Frontal cortex (tissue), 4 donors: ENCODE measurements at places on chromosomes 7 and 10. TPM values are rescaled to one million over a fixed set of nuclear protein-coding genes. Genes with fewer than 3 reads are reported as not detected.

Gene HILPDA
- total RNA-seq: 26.9 TPM

Gene TBXAS1
- total RNA-seq: 2.9 TPM

Gene PNLIPRP2
- not detected for total RNA-seq

Gene LBX1
- not detected for total RNA-seq

Gene HEPACAM2
- under 0.01 TPM for total RNA-seq

Gene AOC1
- not detected for total RNA-seq

Gene KNDC1
- total RNA-seq: 8.2 TPM

Gene CEP41
- 11.4 TPM for total RNA-seq

Gene POU6F2
- 3.3 TPM for total RNA-seq

Gene TMEM213
- total RNA-seq: not detected

Gene PALS2
- total RNA-seq: 174 TPM

Gene P4HA1
- total RNA-seq: 29.8 TPM

GRCh38 chr7:118855290-118855689 is 630.8 kb downstream of the ANKRD7 start:
- no peak for DNase-seq

DNA sequence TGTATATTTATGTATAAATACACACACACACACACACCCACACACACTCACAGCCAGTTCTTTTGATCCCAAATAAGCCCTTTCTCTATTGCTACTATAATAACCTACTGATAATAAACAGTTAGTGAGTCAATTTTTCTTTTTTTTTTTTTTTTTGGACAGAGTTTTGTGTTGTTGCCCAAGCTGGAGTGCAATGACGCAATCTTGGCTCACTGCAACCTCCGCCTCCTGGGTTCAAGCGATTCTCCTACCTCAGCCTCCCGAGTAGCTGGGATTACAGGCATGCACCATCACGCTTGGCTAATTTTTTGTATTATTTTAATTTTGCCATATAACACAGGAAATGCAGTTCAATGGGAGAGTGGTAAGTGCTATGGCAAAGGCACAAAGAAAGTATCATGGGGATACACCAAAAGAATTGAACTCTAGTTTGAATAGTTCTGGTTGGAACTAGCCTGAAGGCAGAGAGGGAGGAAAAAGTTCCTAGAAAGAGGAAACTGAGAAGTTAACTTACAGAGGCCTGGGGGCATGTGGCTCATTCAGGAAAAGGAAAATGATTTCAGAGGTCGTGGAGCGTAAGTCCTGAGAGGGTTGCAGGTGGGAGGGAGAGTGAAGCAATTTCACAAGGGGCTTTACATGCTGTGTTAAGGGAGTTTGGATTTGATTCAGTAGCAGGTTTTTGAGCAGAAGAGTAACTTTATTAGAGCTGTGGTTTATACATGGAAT is 44.4 kb upstream of the JCAD start:
- no peak for DNase-seq

- DNase-seq: no peak
These were observed 83.1 kb upstream of the CHCHD3 start for GRCh38 chr7:133165001-133165400.

GRCh38 chr10:69220041-69220451 is at the start of gene HKDC1:
Gene HKDC1, plus strand, starts transcription at chr10:69220332. Its CDS starts 104 bp downstream, at chr10:69220436.
- no peak for DNase-seq

DNA sequence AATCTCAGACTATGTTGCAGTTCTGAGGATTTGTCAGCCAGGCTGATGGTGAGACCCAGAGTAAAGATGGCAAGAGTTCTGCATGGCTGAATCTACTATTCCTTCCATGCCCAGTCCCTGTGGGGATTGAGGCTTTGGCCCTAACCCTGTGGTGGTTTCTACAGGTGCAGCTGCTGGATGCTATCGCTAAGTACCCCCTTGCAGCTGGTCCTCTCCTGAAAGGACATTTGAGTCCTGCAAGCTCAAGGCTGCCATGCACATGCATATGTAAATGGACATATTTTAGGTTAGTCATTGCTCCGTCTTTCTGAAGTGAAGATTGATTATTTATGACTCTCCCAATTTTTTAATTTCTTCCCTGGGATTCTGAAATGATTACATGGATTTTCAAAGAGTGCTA is 1122.2 kb upstream of the CELF2 start:
- DNase-seq: no peak

DNA sequence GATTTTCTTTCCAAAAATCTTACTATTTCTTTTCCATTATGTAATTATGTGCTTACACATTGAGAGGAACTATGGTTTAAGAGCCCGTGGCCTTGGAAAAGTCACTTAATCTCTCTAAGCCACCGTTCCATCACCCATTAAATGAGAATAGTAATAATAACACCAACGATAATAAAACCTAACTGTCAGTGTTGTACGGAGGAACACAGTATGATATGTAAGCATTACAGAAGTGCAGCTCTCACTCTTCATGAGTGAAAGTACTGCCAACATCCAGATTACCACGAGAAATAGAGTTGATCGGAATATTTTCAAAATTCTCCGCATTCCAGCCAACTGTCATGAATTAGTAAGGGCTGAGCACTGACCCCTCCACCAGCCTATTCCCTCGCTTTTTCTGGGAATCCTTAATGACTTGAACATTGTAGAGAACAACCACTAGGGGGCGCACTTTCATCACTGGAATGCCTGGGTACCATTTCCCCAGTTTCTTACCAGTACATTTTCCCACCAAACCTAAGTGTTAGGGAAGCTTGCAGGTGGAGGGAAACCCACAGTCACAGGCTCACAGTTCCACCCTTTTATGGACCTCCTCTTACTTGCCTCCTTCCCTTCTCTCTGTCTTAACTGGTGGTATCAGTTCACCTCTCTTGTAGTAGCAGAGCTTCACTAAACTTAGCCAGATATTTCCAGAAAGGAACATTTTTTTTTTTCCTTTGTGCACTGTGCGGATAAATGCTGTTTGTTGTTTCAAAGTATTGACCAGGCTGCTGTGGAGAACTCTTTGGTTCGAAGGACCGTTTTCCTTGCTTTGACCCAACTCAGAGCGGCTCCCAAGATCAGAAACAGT is 27.8 kb downstream of the NKX2-3 start:
- DNase-seq: no peak

- DNase-seq: no peak
These were observed 120.0 kb downstream of the UBE2H start for GRCh38 chr7:129832701-129833227.

GRCh38 chr10:28432210-28432676 is 100.7 kb upstream of the WAC start:
- peak; percentile 69 for DNase-seq

- DNase-seq: no peak
These were observed 509.5 kb downstream of the DNAJB6 start for GRCh38 chr7:157846271-157846670.

GRCh38 chr7:75937958-75938786 is 23.2 kb downstream of the POR start:
- DNase-seq: peak; percentile 52

- DNase-seq: no peak
These were observed 39.5 kb upstream of the RTKN2 start for GRCh38 chr10:62308101-62308500.

DNA sequence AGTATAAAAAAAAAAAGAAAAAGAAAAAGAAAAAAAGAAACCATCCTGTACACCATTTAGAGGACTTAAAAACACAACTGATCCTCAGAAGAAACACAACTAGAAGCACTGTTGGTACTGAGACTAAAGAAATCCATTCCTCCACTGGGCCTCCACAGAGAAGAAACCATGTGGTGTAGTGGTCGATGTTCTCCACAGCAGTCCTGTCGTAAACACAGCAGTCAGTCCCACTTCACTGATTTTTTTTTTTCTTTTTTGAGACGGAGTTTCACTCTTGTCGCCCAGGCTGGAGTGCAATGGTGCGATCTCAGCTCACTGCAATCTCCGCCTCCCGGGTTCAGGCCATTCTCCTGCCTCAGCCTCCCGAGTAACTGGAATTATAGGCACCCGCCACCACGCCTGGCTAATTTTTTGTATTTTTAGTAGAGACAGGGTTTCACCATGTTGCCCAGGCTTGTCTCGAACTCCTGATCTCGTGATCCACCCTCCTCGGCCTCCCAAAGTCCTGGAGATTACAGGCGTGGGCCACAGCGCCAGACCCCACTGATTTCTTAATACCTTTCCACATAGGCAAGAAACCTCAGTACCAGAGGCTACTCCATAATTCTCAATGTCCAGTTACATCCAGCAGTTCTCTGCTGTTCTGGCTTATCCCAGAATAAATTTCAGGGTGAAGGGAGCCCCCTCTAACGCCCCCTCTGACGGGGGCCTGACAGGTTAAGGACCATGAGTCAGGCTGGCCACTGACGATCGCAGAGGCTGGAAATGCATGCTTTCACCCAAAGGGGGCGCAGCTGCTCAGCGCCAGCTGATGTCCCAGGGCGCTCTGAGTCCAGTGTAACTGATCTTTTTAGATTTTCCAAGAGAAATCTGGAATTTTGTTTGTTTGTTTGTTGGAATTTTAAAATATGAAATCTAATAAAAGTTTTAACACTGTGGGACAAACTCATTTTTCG is 24.8 kb upstream of the FFAR4 start:
- no peak for DNase-seq

DNA sequence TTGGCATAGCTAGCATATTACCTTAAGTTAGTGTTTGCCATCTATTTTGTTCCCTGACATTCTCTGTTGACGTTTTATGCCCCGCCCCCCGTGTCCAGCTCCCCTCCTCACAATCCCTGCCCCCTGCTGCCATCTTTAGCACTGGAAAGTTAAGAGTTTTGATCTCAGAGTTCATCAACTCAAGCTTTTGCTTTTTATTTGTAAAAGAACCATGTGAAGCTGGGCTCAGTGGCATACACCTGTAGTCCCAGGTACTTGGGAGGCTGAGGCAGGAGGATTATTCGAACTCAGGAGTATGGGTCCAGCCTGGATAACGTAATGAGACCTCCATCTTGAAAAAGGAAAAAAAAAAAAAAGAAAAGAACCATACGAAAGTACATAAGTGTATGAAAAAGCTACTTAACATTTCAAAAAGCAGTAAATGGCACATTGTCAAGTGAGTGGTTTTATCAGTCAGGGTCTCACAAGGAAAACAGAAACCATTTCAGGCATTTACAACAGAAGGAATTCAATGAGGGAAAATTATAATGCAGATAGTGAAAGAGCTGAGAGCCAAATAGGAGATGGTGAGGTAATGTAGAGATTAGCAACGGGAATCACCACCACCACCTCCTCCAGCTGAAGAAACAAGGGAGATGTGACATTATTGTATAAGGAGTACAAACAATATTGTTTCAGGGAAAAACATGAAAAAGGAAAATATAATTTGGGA is 64.9 kb downstream of the MCU start:
- DNase-seq: no peak

GRCh38 chr7:43904533-43905208 is 1.7 kb downstream of the URGCP start:
- DNase-seq: no peak

- no peak for DNase-seq
These were observed 130.3 kb downstream of the GNAI1 start for GRCh38 chr7:80264769-80265495.

- DNase-seq: no peak
These were observed 10.9 kb upstream of the SP8 start for GRCh38 chr7:20797462-20798080.

GRCh38 chr10:102935505-102935904 is 17.4 kb downstream of the CNNM2 start:
- DNase-seq: no peak

GRCh38 chr10:90859321-90859751 is 1.5 kb upstream of the HTR7 start:
- DNase-seq: no peak

DNA sequence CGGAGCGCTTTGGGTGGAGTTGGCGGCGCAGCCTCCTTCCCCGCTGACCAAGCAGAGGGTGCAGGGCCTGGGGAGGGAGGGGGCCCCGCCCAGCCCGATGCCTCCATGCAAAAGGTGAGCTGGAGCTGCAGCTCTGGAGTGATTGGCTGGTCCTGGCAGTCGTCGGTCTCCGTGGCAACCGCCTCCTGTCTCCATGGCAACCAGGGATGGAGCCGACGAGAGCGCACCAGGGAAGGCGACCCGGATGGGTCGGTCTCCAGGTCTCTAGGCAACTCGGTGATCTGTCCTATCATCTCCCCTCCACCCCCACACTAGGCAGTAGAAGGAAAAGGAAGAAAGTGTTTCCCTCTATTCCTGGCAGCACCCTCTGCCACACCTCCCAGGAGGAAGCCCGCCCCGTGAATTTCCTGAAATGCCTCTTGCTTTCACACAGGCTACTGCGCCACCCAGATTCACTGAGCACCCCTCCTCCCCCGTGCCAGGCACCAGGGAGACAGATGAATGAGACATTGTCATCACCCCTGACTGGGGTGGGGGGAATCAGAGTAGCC is 647 bp upstream of the NACAD start:
- peak; percentile 87 for DNase-seq

DNA sequence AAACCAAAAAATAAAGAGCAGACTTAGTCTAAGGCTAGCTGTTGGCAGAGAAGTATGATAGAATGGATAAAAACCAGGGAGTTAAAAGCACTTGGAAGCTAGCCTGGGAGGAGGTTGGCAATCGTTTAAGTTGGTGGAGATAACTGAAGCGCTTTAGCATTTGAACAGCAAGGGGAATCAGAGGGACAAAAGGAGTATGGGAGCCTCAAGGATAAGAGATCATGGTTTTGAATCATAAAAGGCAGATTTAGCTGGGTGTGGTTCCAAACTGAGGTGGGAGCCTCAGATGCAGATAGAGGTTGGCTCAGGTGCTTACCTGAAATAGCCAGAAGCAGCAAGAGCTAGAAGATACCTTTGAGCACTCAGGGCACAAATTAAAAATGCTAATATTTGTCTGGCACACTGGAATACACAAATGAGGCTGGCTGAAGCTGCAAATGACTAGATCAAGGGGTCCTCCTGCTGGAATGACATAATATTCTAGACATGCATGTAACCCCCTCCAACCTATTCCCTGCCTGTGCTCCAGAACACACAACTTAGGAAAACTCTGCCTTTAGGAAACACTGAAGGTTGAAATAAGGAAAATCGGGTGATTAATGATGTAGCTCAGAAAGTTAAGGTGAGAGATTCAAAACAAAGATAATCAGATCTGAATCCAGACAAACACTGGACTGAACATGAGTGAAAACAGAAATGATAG is 372.3 kb upstream of the LRRN3 start:
- no peak for DNase-seq

DNA sequence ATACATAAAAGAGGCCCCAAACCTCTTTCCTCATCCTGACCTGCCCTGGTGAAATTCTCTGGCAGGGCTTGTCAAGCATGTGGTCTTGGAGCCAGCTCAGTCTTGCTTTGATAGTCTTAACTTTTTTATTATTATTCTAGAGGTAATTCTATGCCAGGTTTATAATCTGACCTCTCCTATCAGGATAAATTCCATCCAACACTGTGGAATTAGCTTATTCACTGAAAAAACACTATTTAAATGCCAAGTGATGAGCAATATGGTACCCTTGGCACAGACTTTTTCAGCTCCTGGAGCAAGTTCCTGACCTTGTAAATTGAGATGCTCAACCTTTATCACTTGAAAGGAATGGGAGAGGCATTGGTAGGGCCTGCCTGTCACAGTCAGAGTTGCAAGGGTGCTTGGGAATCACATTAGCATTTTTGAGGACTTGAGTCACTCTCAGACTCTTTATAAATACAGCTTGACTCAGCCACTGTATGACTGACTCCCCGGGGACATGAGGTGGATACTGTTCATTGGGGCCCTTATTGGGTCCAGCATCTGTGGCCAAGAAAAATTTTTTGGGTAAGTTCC is at the start of gene CPA4:
Gene CPA4, plus strand, starts transcription at position 480 of the 576 bp plus-strand sequence. Its CDS starts 20 bp downstream, at position 500.
- DNase-seq: no peak

GRCh38 chr10:34139559-34139958 is 675.5 kb downstream of the PARD3 start:
- DNase-seq: no peak
